ENCODE measurements at places on chromosomes 13 and 19.

DNA sequence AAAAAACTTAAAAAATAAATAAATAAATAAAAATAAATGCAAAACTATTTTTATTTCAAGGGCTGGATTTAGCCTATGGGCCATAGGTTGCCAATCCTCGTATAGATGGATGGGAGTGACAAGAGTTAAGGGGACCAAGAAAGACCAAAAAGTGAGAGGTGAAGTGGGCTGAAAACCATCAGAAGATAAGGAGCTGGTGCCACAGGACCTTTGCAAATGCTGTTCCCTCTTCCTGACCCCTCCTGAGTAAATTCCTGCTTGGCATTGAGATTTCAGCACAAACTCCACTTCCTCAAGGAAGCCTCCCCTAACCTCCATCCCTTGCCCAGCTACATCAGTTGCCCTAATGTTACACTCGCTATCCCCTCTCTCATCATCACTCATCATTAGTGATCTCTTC, 11.0 kb downstream of the OR1I1 start:
- DNase-seq: no peak

DNA sequence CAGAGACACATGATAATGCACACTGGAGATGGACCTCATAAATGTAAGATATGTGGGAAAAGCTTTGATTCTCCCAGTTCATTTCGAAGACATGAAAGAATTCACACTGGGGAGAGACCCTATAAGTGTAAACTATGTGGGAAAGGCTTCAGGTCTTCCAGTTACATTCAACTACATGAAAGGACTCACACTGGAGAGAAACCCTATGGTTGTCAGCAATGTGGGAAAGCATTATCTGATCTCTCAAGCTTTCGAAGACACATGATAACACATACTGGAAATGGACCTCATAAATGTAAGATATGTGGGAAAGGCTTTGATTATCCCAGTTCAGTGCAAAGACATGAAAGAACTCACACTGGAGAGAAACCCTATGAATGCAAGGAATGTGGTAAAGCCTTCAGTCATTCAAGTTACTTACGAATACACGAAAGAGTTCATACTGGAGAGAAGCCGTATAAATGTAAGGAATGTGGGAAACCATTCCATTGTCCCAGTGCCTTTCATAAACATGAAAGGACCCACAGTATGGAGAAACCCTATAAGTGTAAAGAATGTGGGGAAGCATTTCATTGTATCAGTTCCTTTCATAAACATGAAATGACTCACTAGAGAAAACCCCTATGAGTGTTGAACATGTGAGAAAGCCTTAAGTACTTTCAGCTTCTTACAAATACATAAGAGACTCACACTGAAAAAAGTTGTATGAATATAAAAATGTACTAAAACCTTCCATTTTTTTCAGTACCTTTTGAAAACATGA, 14.7 kb downstream of the ZNF441 start:
- DNase-seq: no peak

DNA sequence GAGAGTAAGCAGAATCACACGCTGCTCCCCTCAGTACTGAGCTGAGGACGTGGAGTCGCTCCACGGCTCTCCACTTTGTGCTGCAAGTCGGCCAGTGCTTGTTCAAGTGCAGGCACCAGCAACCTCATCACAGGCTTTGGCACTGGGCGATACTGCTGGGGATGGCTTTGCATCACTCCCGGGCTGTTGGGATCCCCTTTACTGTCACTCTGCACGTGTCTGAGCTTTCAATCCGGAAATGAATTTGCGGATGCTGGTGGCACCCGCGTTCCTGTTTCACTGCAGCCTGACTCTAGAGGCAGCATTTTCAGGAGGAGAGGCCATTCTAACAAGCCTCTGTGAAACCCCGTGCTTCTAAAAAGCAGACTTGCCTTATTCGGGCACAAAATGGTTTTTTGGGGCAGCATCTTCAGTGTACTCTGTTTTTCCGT, 19.1 kb downstream of the SMARCA4 start:
- DNase-seq: no peak

DNA sequence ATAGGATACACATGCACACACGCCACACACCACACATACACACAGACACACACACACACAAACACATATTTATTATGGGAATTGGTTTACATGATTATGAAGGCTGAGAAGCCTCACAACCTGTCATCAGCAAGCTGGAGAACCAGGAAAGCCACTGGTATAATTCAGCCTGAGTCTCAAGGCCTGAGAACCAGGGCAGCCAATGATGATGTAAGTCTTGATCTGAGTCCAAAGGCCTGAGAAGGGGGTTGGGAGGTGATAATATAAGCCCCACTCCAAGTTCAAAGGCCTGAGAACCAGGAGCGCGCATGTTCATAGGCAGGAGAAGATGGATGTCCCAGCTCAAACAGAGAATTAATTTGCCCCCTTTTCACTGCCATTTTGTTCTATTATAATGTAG, 18.7 kb upstream of the SOX21 start:
- DNase-seq: no peak

DNA sequence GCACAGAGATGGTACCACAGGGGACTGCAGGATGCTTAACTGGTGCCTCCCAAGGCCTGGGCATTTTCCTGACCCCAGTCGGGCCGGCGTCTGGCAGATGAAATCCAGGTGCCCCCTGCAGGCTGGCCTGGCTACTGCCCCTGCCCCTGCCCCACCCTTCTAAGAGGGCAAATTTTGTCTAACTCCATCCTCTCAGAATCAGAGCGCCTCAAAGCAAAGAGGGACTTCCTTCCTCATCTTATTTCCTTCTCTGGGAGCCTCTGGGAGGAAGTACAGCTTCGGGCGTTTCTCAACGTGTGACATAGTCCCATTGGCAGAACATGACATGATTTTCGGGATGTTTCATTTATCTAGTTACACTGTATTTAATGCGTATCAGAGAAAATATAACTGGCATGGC, 2.7 kb downstream of the PRKACA start:
- no peak for DNase-seq

DNA sequence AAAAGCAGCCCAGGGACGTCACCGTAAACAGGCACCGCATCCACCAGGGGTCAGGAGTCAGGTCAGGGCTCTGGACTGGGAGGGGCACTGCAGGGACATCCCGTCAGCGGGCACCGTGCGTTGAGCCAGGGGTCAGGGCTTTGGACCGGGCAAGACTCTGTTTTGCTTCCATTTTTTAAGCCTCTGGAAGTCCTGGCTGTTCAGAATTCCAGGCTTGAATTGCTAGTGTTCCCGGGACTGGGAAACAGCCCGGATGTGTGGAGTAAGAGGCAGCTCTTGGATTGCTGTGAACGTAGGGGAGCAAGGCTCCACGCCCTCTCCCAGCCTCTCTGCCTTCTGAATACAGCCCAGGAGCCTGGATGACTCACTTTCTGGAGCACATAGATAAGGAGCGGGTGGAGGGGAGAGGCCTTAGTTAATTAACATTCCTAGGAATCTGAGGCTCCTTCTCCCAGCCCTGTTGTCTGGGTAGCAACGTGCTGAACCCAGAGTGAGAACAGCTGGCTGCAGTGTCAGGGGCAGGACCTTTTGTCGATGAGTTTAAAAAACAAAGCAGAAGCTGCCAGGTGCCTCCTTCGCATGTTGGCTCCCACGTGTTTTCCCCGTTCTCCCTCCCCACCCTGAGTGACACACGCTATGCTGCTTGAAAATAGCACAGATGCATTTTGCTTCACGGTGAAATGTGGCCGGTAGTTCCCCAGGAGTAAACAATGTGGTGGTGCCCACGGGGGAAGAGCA, 21.9 kb downstream of the ATP11A start:
- peak; percentile 82 for DNase-seq

DNA sequence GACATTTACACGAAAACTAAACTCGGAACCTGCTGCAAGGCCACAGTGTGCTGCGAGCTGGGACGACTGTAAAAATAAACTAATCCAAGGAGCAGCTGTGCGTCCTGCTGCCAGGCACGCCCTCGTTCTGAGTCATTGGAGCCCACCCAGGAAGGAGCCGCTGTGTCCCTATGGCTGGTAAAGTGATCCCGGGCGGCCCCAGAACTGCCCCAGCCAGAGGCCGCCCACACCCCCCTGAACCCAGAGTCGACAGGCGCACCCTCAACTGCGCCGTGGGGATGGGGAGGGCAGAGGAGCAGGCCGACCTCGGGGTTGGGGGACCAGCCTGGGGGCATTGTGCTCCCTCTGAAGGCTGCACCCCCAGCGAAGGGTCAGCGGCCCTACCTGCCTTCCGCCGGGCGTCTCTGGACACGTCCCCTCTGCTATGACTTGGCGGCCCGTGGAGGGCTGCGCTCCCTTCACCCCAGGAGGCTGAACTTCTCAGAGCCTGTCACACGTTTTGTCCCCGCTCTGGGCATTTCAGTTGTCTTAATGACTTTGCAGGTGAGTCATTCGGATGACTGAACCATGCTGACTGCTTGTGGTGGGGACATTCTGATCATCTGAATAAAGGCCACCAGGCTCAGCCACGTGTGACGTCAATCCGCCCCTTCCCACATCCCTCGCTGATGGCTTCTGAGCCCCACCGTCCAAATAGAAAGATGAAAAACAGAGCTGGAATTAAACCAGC, 42.7 kb downstream of the ADPRHL1 start:
- DNase-seq: no peak

DNA sequence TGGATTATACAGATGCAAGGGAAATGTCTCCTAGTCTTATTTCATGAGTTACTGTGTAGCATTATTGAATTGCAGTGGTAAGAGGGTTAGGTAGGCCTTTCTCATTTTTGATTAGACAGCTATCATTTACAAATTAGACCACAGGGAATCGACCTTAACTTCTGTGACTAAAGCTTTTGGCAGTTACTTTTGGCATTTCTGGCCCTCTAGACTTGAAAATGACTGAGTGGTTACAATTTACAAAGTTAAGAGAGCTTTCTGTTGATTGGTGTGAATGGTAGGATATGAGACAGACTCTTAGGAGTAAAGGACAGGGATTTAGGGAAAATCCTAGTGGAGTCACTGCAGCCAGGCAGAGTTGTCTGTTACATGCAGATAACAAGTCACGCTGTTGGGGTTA, 86.1 kb downstream of the GGACT start:
- no peak for DNase-seq

DNA sequence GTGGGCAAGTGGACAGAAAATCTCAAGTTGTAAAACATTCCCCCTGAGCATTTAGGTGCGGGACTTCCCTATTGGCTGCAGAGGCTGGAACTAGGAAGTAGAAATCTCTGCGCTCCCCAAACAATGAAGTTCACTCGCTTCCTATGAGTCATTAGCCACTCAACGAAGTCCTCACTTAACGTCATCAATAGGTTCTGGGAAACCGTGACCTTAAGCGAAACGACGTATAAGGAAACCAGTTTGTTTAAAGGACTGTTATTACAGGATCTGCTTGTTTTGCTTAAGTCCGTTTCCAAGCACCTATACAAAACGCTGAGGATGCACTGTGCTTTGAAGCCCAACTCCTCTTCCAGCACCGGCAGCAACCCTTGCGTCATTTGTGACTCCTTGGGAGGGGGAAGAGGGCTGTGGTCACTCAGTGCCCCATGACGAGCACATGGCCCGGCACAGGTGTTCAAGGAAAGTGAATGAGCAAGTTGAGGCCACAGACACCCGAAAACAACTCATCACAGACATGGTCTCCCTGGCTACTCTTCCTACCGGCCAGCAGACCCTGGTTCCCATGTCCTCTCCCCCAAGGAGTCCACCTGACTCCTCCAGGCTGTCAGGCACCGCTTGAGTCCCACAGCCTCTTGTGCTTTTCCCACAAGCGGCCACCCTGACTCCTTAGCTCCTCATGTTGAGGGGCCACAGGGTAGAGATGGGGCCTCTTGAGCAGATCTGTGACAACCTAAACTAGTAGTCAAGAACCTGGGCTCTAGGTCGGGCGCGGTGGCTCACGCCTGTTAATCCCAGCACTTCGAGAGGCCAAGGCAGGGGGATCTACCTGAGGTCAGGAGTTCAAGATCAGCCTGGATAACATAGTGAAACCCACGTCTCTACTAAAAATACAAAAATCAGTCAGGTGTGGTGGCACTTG, 4.8 kb downstream of the RPS16 start:
- DNase-seq: no peak

DNA sequence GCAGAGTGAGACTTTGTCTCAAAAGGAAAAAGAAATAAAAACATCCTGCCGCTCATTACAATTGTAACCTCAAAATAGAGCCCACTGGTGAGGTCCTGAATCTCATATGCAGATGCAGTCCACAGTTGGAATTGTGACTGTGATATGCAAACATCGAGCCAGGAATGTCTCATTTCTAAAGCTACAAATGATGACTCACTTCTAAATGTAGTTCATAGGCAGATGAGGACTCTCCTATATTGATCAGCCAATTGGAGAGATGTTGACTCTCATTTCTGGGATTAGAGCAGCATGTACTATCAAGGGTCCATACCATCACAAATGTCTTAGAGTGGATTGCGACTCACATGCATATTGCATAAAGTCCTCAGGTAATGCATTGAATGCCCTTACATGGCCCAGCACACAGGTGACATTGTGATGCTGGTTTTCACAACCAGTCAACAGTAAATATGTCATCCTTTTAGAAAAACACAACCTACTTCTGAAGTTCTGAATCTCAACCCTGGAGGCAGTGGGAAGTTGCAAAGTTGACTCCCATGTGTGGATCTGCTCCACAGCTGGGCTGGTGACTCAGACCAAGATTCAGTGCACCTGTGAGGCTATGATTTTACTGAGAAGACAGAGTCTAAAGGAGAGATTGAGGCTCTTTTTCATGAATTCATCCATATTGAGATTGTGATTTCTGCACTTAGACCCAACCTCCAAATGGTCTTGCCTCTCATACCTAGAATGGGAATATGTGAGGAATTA, 16.9 kb upstream of the ZNF254 start:
- DNase-seq: no peak

- DNase-seq: no peak
Measured at GRCh38 chr13:22596171-22596863, 584.5 kb upstream of the SGCG start.

DNA sequence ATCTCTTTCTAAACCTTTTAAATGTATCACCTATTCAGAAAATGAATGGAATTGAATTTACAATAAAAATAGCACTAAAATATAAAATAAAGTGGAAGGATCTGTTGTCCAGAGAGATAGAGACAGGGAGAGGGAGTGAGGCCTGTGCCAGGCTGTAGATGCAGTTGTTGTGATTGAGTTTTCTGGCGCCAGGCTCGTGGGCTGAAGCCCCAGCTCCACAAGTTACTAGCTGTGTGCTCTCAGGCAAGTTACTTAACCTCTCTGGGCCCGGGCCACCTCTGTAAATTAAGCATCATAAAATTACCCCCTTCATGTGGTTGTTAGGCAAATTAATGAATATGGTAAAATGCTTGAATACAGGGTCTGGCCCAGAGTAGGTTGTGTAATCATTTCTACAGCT, 52.3 kb upstream of the USP29 start:
- no peak for DNase-seq

- no peak for DNase-seq
Measured at GRCh38 chr13:109874484-109875454, 88.4 kb upstream of the IRS2 start.

GRCh38 chr13:26476111-26476781, 81.2 kb upstream of the WASF3 start:
- DNase-seq: peak; percentile 69

- DNase-seq: peak; percentile 92
Measured at GRCh38 chr19:54430306-54431254, 15.3 kb downstream of the TTYH1 start.

GRCh38 chr13:32733690-32734089, 147.4 kb downstream of the PDS5B start:
- DNase-seq: no peak

- DNase-seq: no peak
Measured at GRCh38 chr13:42753697-42754096, 27.7 kb upstream of the FAM216B start.

GRCh38 chr13:94154367-94154766, 325.1 kb downstream of the DCT start:
- DNase-seq: no peak

- DNase-seq: peak; percentile 80
Measured at GRCh38 chr19:18340190-18340989, at the start of gene PGPEP1. TSS of gene PGPEP1 (plus strand) at chr19:18340598. CDS start at chr19:18340682, 84 bp downstream.

- DNase-seq: no peak
Measured at GRCh38 chr13:93304134-93304533, 77.5 kb downstream of the GPC6 start.
